ENCODE measurements at places on chromosomes 2 and 18. TPM values are rescaled to one million over a fixed set of nuclear protein-coding genes. Genes with fewer than 3 reads are reported as not detected.

DARS1 gene
- 49.6 TPM for total RNA-seq

FNDC4 gene
- total RNA-seq: 34.3 TPM

NEB gene
- 1.5 TPM for total RNA-seq

FAM117B gene
- 3.1 TPM for total RNA-seq

SCN3A gene
- total RNA-seq: 0.35 TPM

CREG2 gene
- 31.7 TPM for total RNA-seq

PROC gene
- total RNA-seq: not detected

SATB2 gene
- total RNA-seq: 5.0 TPM

ZNF521 gene
- 118 TPM for total RNA-seq

LOXL3 gene
- 2.7 TPM for total RNA-seq

MAP3K19 gene
- total RNA-seq: not detected

EHD3 gene
- total RNA-seq: 22.9 TPM

All from glomerular endothelial cell (primary cell).